ENCODE measurements at places on chromosomes 5 and 9.

DNA sequence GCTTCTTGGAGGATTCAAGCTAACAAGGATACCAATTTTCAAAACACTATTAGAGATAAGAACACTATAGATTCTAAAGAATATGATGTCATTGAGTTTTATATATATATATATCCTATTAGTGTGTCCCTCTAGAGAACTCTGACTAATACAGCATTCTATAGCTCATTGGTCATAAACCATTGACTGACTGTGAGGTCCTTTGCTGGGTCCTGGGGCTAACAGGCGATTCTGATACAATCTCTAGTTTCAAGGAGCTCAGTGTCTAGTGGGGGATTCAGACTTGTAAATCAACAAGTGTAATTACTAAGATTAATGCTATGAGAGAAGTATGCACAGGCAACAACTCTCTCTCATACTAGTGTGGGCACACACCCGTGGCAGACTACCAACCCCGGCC, 234.5 kb downstream of the DENND1A start:
- H3K27ac ChIP-seq, result no peak overlapping the region
- H3K4me3 ChIP-seq, result no peak overlapping the region
- peak; percentile 6 for DNase-seq

DNA sequence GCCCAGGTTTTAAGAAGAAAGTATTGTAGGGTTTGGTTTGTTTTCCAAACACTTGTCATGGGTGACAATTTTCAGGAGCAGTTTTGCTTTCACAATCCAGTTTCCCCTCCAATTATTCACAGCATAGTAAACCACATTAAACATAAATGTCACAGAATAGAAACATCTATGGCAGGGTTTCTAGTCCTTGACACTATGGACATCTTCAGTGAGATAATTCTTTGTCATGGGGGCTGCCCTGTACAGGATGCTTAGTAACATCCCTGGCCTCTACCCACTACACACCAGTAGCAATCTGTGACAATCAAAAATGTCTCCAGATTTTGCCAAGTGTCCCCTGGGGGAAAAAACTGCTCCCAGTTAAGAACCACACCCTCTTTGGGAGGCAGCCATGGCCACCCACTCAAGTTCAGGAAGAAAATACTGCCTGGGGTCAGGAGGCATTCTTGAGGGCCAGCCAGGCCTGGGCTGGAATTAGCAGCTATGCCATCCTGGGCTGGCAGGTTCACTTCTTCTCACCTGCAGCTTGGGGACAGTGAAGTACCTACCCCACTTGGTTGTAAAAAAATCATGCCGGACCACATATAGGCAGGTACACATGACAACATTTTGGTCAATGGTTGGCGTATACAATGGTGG, 116.3 kb downstream of the HSD17B3 start:
- H3K27ac ChIP-seq, result no peak overlapping the region
- no peak overlapping the region for H3K4me3 ChIP-seq
- DNase-seq, result no peak
- H3K36me3 ChIP-seq, result no peaks in the 10 kb centered on the region
- no peaks in the 10 kb centered on the region for H3K4me1 ChIP-seq

- no peak overlapping the region for H3K4me3 ChIP-seq
- DNase-seq, result no peak
- no peaks in the 10 kb centered on the region for H3K27me3 ChIP-seq
- peaks cover 25% of the 10 kb centered on the region for H3K4me1 ChIP-seq
- H3K27ac ChIP-seq, result no peak overlapping the region
- no peaks in the 10 kb centered on the region for H3K36me3 ChIP-seq
Measured at GRCh38 chr9:78562021-78562420, 265.1 kb downstream of the PSAT1 start.

DNA sequence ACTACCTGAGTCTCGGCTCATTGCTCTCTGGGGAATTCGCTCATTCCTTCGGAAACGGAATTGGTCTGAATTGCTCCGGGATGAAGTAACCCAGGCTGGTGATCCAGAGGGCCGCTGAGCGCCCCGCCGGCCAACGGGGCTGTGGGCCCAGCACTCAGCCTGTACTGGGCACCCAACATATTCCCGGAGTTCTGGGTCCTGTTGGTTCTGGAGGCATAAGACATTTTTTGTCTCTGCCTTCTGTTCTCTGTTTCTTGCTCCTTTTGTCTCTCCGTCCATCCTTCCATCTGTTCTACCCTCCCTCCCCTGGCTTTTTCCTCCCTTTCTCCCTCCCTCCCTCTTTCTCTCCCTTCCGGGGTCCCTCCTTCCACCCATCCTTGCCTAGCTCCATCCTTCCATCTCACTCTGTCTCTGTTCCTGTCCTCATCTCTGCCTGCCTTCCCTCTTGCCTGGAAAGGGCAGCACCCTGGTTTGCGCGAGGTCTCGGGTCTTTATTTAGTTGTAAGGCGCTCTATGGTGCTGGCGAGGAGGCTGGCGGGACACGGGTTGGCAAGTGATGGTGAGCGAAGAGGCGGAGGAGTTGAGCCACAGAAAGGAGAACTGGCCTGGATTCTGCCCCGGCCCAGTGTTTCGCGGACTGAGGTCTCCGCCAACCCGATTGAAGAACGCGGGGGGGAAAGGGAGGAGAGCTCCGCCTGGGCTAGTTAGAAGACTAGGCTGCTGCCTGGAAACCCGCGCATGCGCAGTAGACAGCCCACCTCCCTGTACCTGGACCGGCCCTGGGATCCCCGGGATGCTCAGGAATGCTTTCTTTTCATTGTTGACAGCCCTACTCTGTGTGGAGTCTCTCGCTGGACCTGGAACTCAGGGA, 1468.0 kb downstream of the FOXD4L5 start:
- peak overlapping the region; percentile 61 for H3K27ac ChIP-seq
- H3K4me1 ChIP-seq, result no peaks in the 10 kb centered on the region
- peak overlapping the region; percentile 71 for H3K4me3 ChIP-seq

DNA sequence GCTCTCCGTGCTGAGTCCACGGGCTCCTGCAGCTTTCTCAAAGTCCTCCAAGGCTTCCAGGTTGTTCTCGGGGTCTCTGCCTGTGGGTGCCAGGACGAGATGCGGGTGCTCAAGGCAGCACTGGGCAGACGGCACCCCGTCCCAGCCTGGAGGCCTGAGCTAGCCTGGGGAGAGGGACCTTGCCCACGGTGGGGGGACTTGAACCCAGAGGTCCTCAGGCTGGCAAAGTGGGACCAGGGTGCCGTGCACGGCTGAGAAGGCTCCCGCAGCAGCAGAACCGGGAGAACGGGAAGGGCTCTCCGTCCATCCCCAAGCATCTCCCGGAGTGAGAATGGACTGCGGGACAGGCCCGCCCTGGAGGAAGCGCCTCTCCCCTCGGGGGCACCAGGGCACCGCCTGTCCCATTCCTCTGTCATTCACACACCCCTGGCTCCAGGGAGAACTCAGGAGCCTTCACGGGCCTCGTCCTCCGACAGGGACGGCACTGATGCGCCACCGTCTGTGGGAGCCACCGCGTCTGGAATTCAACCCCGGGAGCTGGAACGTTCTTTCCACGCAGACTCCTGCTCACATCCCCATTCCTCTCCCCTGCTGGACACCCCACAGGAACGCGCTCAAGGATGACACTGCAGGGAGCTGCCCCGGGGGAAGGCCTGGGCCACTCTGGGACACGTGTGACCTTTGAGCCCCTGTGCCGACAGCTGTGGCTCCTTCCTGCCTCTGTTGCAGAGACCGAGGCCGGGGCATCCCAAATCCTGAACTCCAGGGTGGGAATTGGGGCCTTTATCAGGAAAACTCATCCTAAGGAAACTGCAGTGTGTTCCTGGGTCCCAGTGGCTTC, 16.3 kb upstream of the OBP2B start:
- peaks cover 19% of the 10 kb centered on the region for H3K27me3 ChIP-seq
- no peaks in the 10 kb centered on the region for H3K36me3 ChIP-seq
- DNase-seq, result no peak
- H3K4me3 ChIP-seq, result no peak overlapping the region

All from GM23248 (cell line).